ENCODE measurements at places on chromosomes 1 and 21.
A peak's percentile ranks its signal among the peaks of the same experiment; 100 is the strongest.

- no peak for DNase-seq
These were observed 889.2 kb upstream of the NCAM2 start for GRCh38 chr21:20108976-20109540.

- DNase-seq, result no peak
These were observed 101.7 kb downstream of the BCAR3 start for GRCh38 chr1:93579891-93580290.

GRCh38 chr1:175818929-175819328, 75.5 kb upstream of the TNR start:
- DNase-seq, result no peak

DNA sequence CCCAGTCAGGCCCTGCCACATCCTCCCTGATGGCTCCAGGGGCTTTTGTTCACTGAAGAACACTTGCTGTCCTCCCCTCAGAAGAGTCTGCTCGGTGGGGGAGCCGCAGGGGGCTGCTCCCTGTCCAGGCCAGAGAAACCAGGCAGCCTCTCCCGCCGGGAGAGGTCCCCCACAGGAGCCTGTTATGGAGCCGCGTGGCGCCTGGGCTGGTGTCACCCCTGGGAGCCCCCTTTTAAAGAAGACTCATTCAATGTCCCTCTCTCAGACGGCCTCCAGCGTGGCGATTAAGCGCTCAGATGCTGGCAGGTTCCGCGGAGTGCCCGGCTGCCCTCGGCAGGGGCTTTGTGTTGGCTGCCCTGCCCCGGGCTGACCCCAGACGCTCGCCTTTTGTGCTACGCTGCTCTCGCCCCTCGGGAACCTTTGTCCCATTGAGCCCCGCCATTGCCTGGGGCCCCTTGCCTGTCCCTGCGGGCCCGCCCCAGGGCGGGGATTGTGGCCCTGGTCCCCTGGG, 43.1 kb downstream of the SKI start:
- DNase-seq, result no peak

GRCh38 chr1:94105957-94106529, 14.9 kb downstream of the ABCA4 start:
- DNase-seq, result peak; percentile 9

Data from stimulated activated naive B cell treated with anti-CD40 and anti-IgM and Interleukin-4, amounts not matched to agents 10 μg/mL and 1 μg/mL and 100 μg/mL, for 72 hours (primary cell).